ENCODE measurements at places on chromosomes 6 and 20.

DNA sequence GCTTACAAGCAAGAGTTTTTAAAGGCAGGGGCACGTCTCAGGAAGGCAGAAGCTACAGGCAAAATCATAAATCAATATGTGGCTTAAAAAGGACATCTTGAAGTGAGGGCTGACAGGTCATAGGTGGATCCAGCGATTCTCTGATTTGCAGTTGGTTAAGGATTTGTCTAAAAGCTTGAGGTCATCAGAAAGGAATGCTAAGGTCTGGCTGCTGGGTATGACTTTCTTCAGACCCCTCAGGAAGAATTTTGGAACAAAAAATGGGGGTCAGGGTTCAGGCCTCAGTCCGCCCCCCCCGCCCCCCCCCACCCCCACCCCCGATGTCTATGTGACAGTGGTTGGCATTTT, 261.9 kb downstream of the CDH4 start:
- no peak for DNase-seq

DNA sequence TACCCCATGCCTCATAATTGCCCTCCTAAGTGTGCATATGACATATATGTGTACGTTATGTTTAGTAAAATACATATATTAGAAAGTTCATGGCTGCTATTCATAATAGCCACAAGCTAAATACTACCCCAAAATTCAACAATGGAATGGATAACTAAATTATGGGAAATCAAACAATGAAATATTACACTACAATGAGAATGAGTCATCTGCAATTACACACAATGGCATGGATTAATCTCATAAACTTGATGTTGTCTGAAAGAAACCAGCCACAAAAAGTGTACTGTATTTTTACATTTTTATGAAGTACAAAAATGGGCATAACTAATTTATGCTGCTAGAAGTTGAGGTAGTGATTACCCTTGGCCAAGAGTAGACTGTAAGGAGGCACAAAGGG, 477.0 kb downstream of the HAO1 start:
- no peak for DNase-seq

- DNase-seq, result peak; percentile 95
Observed at GRCh38 chr6:84764332-84765049, at the start of gene TBX18. Gene TBX18, minus strand, starts transcription at chr6:84764598. Its CDS starts 417 bp downstream, at chr6:84764181.

- peak; percentile 72 for DNase-seq
Observed at GRCh38 chr6:1285956-1286355, 25.9 kb upstream of the FOXQ1 start.

DNA sequence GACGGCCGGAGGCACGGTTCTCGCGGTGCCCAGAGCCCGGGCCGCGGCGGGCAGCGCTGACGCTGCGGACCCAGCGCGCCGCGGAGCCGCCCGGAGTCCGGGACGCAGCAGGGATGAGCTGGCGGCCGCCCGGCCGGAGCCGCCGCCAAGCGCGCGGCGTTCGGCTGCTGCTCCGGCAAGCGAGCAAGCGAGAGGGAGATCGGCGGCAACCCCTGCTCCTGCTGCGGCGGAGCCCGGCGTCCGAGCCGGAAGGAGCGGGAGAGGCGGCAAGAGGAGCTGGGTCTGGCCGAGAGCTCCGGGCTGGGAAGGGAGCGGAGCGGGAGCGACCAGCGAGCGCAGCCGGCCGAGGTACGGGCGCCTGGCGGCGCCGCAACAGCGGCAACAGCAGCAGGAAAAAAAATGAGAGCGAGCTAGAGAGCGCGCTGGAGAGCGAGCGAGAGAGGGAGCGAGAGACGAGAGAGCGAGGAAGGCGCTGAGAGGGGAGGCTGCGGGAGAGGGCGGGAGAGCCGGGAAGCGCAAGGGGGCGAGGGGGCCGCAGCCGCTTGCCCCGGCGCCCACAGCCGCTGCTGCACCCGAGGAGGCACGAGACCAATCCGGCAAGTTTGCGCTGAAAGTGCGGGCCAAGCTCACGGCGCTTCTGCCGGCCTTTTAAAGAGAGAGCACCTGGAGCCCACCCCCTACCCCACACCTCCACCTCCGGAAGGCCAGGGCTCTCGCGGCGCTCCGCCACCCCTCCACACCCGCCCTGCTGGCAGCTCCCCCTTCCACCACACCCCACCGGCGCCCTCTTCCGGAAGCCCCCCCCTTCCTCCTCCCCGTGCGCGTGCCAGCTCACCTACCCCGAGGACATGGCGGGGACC, 496 bp downstream of the GRM4 start:
- no peak for DNase-seq

DNA sequence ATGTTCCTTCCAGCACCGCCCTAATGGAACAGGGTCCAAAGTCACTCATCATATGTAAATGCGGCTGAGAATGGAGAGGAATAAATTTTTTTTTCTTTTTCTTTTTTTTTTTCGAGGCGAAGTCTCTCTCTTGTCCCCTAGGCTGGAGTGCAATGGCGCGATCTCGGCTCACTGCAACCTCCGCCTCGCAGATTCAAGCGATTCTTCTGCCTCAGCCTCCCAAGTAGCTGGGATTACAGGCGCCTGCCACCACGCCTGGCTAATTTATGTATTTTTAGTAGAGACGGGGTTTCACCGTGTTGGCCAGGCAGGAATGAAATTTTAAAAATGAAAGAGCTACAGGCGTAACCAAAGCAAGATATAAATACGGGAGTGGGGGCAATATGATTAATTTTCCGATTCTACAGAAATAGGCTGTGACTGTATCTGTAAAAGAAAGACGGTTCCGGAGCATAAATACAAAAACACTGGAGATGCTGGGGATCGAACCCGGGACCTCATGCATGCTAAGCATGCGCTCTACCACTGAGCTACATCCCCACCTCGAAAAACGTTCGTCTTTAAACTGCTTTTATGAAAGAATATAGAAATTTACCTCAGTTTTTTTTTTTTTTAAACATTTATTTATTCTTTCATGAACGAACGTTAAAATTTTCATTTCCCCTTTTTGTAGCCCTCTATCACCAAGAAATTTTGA, 132.2 kb downstream of the GPX5 start:
- DNase-seq, result no peak

- DNase-seq, result no peak
Observed at GRCh38 chr6:110041126-110041525, 63.0 kb downstream of the GPR6 start.

- no peak for DNase-seq
Observed at GRCh38 chr20:32505723-32506473, 79.2 kb downstream of the NOL4L start.

Measured in AG04449 (cell line).